ENCODE measurements at places on chromosomes 3 and 15.

GRCh38 chr3:158768881-158769543 lies 32.8 kb upstream of the MFSD1 start:
- DNase-seq, result no peak

GRCh38 chr15:59528961-59529402 lies 82.6 kb upstream of the GCNT3 start:
- DNase-seq, result peak; percentile 42

DNA sequence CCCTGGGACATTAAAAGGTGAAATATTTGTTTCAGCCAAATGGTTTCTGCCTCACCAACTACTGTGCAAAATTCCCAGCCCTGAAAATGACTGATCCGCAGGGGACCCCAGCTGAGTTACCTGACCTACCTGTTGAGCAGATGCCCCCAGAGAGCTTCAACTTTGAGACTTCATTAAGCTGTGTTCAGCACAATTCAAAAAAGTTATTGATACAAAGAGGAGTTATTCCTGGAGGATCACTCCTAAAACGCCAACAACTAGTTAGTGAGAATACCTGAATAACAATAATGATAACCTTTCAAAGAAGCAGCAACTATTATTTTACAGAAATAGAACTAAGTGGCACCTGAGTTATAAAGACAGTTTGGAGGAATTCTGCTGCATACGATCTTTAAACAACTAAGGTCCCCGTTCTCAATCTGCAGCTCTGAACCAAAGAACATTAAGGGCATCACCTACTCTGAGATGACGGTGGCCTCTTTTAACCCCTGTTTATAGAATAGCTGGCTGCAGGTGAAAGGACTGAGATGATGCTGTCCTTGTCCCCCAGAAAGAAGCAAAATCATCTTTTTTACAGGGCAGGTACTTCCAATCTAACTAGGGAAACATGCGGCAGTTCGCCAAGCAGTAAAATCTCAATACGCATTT lies 659 bp downstream of the GADL1 start:
- no peak for DNase-seq

DNA sequence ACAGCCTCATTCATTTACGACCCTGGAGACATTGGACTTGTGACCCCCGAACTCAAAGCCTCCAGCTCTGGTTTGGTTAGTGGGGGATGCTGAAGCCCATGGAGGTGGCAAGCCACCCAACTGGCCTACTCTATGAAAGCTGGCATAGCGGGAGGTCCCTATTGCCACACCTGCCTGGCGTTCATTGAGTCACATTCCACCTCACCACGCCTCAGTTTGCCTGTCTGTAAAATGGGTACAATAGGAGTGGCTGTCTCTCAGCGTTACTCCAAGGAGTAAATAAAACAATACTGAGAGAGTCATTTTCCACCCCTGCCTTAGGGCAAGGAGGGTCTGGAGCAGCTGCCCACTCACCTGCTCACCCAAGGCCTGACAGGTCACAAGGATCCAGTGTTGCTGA lies 60.2 kb downstream of the NUP210 start:
- no peak for DNase-seq

GRCh38 chr3:27312044-27312668 lies 57.0 kb downstream of the NEK10 start:
- DNase-seq, result no peak
